ENCODE measurements at places on chromosomes 1 and 21.

GRCh38 chr1:178011465-178011828, 41.6 kb upstream of the SEC16B start:
- DNase-seq, result peak; percentile 31

DNA sequence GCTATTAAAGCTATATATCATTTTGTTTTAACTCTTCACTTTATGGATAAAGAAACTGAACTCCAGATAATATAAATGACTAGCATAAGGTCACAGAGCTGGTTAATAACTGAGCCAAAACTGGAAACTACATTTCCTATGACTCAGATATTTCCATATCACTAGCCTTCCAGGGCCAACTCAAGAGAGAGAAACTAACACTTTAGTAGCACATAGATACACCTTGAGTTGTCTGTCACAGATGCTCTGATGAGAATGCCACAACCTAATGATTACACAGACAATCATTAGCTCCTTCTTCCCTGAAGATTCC, 40.7 kb downstream of the NME7 start:
- DNase-seq, result peak; percentile 9

DNA sequence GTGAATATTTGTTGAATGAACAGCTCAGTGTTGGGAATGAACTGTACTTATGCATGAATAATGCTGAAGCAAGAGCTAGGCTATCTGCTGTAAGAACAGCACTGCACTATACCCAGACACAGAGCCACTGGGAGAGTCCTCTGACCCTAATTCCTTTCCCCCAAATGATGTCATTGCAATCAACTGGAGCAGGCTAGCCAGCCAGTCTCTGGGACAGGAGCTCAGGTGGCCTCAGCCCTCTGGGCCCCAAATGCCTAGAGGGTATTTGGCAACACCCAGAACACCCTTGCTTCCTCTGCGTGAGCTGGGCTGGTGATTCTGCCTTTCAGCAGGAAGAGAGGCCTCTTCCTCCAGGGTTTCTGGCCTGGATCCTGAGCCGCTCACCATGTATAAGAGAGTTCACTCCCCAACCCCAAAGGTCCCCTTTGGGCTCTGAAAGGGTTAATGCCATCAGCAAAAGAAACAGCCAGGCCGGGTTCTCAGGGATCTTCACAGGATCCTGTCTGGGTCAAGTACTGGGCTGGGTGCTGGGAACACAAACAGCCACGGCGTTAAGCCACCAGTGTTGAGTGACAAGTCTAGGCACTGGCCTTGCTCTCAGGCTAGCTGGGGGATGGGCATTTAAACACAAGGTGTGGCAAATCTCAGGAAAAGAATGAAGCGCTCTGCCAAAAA, 3.7 kb upstream of the PADI4 start:
- no peak for DNase-seq

DNA sequence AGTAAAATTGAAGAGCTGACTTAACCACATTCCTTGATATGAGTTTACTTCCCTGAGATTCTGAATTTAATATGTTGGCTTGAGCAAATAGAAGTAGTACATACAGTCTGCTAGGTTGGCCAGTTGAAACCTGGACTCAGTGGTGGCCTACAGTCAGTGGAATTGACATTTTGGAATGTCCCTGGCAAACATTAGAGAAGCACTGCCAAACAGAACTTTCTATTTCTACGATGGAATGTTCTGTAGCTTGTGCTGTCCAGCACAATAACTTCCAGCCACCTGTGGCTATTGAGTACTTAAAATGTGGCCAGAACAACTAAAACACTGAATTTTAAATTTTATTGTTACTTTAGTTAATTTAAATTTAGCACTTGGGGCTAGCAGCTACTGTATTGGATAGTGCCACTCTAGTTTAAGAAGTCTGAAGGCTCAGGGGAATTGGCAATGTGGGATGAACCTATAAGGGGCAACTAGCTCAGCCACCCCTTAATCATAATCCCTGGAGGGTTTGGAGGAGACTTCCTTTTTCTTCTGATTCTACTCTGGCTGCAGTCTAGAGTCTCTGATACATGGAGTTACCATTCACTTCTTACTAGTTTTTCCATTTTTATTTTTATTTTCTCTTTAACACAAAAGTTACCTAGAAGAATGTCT, 10.3 kb upstream of the TEDDM1 start:
- DNase-seq, result no peak

DNA sequence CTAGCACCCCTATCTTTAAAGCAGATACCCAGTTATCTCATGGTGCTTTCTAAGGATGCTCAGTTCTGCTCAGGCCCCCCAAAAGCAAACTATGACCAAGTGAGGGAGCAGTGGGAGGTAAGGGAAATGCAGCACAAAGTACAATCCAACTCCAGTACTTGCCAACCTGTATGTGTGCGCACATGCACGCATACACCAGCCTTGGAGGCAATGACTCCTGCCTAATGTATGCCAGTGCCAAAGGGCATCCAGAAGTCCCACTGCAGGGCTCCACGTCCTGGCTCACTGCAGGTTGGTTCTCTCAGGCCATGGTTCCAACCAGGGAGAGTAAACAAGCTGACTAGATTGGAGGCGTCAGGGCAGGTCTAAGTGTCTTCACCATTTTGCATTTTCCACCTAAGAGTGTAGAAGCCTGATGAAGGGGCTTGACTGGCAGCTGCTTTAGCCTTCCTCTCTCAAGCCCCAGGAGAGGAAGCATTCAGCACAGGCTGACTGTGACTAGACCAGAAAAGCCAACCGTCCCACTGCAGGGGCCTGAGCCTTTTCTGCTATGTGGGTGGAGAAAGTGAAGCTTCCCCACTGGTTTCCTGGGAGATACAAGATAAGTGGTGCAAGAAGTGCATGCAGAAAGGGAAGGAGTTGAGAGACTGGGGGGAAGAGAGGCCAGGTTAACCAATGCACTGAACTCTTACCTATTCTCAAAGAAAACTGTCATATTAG, 7.7 kb downstream of the AMIGO1 start:
- no peak for DNase-seq

DNA sequence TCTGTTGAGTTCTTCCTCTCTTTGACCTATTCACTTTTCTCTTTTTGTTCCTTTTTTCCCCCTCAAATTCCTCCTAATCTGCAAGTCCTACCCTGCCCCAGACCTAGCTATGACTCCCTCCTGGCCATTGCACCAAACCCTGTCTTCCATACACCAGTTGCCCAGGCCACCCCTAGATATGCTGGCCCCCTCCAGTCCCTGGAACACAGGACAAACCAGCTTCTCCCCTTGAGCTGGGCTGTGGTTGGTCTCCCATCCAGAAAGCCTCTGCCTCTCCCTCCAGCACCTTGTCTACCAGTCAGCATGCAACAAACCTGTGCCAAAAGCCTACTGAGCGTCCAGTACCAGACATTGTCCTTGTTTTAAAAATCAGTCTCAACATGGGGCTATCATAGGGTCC, 59.4 kb downstream of the ELK4 start:
- DNase-seq, result no peak
